Kidney glomerular epithelial cell (primary cell): ENCODE measurements at places on chromosomes 3 and 15.
A peak's percentile ranks its signal among the peaks of the same experiment; 100 is the strongest.

GRCh38 chr3:100710261-100710968, 1.1 kb downstream of the TFG start:
- DNase-seq, result peak; percentile 67

- no peak for DNase-seq
Measured at GRCh38 chr3:8984526-8984925, 21.3 kb upstream of the RAD18 start.

DNA sequence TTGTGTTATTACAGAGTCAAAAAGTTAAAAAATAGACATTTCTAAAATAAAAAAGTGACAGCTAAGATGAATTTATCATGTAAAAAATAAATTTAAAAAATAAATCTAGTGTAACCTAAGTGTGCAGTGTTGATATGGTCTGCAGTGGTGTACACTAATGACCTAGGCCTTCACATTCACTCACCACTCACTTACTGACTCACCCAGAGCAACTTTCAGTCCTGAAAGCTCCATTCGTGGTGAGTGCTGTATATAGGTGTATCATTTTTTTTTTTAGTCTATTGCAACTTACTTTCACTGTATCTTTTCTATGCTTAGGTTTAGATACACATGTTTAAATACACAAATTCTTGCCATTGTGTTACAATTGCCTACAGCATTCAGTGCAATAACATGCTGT, 459.4 kb upstream of the ROBO1 start:
- no peak for DNase-seq

DNA sequence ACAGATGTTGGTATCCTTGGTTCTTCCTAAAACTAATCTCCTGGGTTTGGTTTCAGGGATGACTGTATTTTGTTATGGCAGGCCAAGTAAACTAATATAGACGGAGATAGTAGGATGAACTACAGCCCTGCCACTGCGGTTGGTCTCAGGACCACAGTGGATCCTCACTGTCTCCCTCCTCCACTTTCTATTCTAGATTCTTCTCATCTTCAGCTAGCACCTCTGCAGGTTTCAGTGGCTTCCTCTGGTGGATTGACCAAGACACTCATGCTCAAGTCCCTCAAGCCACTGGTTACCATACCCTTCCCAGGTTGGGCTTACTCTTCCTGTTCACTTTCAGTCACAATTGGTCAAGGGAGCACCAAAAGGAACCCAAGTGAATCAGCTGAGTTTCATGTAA, 71.1 kb upstream of the CLDN18 start:
- no peak for DNase-seq

GRCh38 chr15:52727815-52728214, 48.6 kb upstream of the ATOSA start:
- no peak for DNase-seq

GRCh38 chr3:171262431-171262830, 197.8 kb downstream of the TNIK start:
- DNase-seq, result no peak

DNA sequence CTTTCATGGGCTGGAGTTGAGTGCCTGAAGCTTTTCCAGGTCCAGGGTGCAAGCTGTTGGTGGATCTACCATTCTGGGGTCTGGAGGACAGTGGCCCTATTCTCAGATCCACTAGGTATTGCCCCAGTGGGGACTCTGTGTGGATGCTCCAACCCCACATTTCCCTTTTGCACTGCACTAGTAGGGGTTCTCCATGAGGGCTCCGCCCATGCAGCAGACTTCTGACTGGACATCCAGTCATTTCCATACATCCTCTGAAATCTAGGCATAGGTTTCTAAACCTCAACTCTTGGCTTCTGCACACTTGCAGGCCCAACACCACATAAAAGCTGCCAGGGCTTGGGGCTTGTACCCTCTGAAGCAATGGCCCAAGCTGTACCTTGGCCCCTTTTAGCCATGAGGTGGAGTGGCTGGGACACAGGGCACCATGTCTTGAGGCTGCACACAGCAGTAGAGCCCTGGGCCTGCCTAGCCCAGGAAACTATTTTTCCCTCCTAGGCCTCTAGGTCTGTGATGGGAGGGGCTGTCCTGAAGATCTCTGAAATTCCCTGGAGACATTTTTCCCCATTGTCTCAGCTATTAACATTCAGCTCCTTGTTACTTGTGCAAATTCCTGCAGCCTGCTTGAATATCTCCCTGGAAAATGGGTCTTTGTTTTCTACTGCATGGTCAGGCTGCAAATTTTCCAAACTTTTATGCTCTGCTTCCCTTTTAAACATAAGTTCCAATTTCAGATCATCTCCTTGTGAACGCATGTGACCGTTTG, 6.0 kb upstream of the HACD2 start:
- DNase-seq, result no peak

DNA sequence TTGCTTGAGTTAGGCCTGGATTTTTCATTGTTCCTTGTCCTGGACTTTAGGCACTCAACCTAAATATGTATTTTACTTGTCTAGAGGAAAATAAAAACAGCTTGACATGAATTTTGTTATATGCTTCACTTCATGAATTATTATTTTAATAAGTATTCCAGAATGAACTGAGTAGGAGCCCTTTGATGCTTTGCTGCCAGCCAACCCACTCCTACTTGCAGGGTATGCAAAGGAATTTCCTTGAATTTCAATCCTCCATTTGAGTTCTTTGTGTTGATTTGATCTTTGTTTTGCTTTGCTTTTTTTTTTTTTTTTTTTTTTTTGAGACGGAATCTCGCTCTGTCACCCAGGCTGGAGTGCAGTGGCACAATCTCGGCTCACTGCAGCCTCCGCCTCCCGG, 11.6 kb downstream of the ARL6IP5 start:
- DNase-seq, result no peak

GRCh38 chr15:35690698-35691116, 144.7 kb upstream of the DPH6 start:
- DNase-seq, result peak; percentile 93

DNA sequence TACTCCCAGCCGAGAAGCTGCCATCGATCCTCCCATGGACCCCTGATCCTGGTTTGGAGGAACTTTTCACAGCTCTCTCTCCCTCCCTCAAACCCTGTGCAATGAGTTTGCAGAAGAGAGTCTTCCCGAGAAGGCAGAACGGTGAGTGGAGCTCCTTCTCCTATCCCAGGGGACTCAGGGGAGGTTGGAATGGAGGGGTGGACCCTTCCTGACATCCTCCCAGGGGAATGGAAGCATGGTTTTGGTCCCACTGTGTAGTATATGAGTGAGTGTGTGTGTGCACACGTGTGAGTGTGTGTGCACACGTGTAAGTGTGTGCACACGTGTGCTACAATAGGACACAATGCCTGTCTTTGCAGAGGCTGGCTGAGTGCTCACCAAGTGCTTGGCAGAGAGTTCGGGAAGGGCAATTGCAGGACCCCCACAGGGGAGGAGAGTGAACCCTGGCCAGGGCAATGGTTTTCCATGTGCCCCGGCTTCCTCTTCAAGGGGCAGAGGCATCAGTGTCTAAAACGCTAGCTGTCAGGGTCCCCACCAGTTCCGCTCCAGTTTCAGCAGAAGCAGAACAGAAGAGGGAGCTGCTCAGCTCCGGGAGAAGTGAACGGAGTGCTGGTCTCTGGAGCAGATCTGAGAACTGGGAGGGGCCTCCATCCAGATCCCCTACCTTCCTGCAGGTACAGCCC, 13.8 kb upstream of the IL16 start:
- no peak for DNase-seq

DNA sequence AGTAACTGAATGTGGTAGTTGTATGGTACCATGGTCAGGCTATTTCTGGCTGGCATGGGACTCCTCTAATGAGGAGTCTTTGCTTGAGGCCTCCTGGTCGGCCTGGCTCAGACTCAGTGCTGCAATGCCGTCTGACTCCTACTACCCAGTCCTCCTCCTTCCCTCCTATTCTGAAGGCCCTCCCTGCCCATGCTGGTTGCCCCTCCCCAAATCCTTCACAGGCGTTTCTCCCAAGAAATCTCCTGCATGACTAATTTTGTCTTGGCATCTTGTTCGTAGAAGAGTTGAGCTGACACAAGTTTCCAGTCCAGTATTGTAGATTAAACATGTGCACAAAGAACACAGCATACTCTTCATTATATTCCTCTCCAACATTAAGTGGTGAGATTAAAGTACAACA, 115.5 kb downstream of the NFKBIZ start:
- no peak for DNase-seq

DNA sequence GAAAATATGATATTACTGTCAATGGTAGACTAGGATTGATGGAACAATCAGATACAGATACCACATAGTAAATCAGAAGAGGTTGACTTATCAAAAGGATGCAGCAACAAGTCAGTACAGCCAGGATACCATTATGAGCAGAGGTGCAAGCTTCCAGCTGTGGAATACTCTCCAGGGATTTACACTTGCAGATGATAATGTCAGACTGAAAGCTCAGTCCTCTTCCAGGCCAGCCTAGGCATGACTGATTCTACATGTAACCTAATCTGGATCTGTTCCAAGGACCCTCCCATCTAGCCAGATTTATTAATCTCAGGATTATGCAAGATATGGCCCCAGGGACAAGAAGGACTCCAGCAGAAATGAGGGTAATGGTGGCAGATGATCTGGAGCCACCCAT, 8.2 kb downstream of the FILIP1L start:
- DNase-seq, result no peak

- no peak for DNase-seq
Measured at GRCh38 chr3:134656211-134656800, 5.5 kb upstream of the KY start.

DNA sequence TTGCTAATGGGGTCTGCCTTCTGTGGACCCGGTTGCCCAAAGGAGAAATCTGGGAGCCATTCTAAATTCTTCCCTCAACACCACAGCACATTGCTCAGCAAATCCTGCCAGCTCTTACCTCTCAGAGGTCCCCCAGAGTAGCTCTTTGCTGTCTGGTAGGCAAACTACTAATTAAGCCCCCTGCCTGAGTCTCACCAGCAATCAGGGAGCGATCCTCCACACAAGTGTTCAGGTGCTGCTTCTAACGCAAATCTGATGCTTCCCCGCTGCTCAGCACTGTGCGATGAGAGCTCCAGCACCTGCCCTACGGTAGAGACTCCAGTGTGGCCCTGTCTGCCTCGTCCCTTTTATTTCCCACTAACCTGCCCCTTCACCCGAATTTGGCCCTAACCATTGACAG, 60.5 kb downstream of the HCN4 start:
- no peak for DNase-seq

- DNase-seq, result no peak
Measured at GRCh38 chr15:55254916-55255679, 34.5 kb downstream of the RAB27A start.

DNA sequence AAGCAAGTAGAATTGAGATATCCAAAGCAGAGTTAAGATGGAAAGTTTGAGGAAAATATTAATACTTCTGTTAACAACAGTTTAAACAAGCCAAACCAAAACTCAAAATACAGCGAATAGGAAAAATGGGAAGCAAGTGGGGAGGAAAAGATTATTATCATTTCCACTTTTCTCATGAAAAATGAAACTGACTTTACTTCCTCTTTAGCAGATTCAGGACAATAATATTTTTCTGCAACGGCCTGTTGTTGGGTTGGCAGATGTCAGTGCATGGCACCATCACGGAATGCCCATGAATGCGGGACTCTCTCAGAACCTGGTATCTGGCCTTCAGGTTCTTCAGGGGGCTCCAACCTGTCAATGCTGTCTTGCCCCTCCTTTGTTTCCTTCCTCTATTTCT, 11.1 kb downstream of the ANKUB1 start:
- no peak for DNase-seq

DNA sequence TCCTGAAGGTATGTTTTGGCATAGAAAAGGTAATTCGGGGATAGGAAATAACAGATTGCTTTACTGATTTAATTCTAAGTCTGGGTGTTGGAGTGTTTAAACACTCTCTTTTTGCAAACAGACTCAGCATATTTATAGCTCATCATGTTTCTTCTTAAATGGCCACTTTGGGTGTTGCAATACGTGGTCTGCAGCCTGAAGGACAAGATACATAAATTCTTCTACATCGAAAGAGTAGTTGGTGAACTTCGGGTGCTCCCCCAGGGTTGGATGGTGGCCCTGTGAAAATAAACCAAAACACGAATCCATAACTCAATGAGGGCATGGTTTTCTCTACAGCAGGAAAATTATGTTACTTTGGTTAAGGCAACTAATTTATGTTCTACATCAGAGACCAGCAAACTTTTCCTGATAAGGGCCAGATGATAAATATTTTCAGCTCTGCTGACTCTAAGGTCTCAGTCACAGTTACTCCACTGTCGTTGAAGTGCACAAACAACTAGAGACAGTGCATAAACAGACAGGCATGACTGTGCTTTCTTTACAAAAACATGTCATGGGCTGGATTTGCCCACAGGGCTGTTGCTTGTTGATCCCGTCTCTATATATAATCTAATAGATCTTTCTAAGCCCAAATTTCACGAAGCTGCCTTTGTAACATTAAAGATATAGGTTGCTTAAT, 35.9 kb downstream of the EOGT start:
- DNase-seq, result no peak

DNA sequence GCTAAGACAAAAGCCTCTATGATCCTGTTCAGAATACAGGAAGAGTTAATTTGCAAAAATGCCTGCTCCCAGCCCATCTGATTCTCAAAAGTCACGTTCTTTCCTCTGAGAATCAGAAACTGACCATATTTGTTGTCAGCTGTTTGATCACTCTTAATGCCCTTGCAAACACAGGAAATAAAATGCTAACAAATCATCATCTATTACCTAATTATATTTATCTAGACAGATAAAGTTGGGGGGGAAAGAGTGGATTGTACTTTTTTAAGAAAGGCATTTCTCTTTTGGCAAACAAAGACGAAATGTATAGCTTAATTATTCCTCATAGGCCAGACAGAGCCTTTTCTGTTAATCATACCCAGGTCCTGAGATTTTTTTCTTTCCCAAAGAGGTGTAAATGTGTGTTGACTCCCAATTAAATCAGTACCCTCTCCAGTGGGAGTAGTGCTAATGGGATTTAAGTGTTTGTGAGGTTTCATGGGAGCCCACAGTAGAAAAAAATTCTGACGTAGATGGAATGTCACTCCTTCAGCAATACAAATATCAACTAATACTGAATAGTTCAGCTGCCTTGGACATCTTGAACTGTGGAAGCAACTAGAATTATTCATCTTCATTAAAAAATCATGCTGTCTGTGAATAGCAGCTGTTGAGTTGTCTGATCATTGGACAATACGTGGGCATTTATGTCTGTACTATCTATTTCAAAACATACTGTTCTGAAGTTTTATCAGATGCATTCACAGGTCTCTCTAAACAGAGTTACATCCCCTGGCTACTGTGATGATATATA, 22.5 kb upstream of the BNIP2 start:
- no peak for DNase-seq

GRCh38 chr15:69668963-69669362, 216.3 kb downstream of the RPLP1 start:
- no peak for DNase-seq

DNA sequence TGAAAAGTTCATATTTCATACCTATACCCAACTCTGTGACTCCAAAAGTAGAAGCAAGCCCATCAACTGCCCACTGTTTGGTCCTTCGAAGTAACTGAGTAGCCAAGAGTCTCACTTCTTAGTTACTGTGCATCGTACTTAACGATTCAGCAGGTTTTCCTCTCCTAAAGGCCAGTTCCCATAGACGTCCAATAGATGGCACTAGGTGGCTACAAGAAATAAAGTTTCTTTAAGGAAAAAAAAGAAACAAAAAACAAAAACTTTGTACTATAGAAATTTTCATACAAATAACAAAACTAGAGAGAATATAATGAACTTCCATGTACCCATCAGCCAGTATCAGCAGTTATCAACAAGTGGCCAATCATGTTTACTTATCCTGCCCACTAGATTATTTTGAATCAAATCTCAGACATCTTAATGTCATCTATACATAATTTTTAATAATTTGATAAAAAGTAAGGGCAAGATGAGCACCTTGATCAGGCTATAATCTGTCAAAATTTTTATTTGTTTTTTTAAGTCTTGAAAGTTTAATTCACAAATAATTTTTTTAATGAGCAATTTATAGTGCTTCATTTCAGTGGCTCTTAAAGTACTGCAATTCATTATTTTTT, 63.8 kb upstream of the ACP3 start:
- DNase-seq, result peak; percentile 24
